GM18507 (cell line): ENCODE measurements at places on chromosomes 11 and 22.

GRCh38 chr11:78841456-78842060 is 266.9 kb upstream of the NARS2 start:
- no peak for DNase-seq

DNA sequence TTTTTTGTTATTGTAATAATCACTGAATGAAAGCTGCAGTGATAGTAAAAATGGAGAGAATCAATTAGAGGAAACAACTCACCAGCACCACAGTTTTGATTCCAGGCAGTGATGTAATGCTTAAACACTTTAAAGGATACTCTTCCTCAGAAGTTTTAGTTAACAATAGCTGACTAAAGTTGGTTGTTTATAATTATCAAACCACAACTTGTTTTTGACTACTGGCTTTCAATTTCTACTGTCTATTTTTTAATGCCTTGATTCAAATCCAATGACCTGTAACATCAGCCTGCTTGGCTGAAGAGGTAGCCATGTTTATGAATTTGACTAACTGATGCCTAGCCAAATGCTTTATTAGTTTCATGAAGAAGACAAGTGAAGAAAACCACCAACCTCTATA is 18.2 kb upstream of the CASP12 start:
- DNase-seq: no peak

GRCh38 chr11:30758946-30759504 is 172.9 kb upstream of the MPPED2 start:
- DNase-seq: no peak

DNA sequence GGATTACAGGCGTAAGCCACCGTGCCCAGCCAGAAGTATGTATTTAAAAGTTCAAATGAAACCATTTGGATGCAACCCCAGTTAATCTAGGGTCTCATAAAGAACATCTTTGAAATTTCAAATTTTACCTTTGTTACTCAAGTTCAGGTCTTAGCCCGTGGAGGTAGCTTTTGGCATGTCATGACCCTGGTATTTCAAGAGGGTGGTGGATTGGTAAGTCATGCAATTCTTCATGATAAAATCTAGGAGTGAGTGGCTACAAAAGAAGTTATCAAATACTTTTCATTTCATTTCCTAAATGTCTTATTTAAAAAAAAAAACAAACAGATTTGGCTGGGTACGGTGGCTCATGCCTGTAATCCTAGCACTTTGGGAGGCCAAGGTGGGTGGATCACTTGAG is 80.6 kb downstream of the ABTB2 start:
- no peak for DNase-seq

GRCh38 chr22:22810018-22810427 is 77.6 kb upstream of the IGLL5 start:
- no peak for DNase-seq

- DNase-seq: no peak
Observed at GRCh38 chr22:22681221-22681739, 36.9 kb downstream of the GGTLC2 start.

DNA sequence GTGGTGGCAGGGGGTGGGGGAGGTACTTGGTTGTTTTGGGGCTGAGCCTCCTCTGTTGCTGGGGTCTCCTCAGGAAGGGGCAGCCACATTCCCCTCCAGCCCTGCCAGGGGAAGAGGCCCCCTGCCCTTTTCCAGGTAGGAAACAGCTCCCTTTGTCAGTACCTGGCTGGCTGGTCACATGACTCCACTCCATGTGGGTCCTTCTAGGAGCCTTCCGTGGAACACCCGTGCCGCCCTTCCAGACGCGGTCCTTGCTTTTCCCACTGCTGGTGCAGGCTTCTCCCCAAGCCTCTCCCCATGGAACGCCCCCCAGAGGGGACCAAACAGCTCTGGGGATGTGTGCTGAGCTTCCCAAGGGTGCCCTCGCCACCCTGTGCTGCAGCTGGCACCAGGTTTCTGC is 19.9 kb downstream of the IFT27 start:
- no peak for DNase-seq

DNA sequence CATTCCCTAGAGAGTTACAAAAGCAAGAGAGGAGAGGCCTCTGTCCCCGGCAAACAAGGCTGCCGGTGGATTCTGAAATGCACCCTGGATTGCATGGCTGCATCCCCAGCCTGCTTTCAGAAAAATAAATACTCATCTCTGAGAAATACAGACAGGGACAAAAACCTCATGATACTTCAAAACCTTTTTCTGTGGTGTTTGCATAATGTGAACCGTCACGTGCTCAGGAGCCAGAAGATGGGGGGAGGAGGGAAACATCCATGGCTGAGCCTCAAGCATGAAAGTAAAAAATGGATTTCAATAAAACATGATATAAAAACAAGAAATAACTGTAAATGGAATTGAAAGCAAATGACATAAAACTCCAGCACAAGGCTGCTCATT is 198.5 kb upstream of the NCAM1 start:
- DNase-seq: no peak

GRCh38 chr11:68350759-68351449 is 38.5 kb downstream of the LRP5 start:
- no peak for DNase-seq

DNA sequence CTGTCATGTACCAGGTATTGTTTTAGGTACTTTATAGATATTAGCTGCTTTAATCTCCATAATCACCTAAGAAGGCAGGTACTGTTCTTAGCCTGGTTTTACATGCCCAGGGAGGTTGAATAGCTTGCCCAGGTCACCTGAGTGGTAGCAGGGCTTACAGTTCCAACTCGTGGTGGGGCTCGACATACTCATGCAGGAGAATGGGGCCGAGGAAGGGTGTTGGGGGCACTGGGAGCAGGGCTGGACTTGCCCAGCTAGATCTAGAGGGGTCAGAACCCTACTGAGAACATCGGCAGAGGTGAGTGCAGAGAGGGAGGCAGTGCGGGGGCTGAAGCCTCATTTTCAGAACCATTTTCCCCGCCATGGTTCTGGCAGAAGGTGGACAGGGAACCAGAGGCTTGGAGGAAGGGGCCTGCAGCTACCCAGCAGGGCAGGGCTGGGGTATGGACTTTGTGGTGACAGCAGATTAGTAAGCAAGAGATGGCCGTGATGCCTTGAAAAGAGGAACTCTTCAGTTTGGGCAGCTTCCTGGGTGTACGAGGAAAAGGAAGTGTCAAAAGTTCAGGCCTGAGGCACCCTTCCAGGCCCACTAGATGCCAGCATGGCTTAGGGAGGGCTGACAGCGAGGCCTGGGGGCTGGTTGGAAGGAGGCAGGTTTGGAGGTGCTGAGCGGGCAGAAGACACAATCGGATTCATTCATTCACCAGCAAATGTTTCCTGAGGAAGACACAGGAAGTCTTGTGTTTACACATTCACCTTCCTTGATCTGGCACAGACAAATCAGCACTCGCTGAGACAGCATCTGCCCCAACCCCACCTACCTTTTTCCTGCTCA is 54.7 kb upstream of the LYVE1 start:
- no peak for DNase-seq

- no peak for DNase-seq
Observed at GRCh38 chr11:79594834-79595233, 154.0 kb upstream of the TENM4 start.

DNA sequence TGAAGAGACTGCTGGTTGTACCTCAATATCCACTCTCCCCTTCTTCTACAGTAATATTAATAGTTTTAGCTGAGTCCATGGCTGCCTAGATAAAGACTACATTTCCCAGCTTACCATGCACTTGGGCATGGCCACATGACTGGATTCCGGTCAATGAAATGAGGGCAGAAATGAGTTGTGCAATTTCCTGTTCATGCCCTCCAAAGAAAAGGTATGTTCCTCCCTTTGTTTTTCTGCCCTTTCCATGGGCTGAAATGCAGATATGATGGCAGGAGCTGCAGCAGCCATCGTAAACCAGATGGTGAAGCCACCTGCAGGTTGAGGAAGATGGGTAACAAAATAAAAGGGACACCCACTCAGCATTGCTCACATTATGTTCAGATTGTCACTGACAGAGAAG is 15.3 kb upstream of the ELFN2 start:
- DNase-seq: no peak

- no peak for DNase-seq
Observed at GRCh38 chr11:76729214-76729613, 53.9 kb upstream of the TSKU start.

DNA sequence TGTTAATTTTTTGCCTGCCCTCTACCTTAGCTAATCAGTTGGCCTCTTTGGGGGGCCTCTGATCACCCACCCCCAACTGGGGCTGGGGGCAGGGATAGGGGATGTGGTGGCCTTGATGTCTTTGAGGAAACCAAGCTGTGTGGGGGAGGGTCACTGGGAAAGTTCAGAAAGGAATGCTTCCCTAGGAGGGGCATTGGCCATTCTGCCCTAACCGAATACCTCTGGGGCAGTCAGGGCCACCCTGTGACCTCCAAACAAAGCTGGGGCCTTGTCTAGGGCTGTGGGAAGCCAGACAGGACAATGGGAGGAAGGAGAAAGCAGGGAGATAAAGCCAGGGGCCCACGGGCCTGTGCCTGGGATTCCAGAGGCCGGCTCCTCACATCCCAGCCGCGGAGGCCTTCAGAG is 97.5 kb downstream of the TSPAN18 start:
- DNase-seq: no peak

- no peak for DNase-seq
Observed at GRCh38 chr11:111978028-111978771, 41.1 kb downstream of the DIXDC1 start.

DNA sequence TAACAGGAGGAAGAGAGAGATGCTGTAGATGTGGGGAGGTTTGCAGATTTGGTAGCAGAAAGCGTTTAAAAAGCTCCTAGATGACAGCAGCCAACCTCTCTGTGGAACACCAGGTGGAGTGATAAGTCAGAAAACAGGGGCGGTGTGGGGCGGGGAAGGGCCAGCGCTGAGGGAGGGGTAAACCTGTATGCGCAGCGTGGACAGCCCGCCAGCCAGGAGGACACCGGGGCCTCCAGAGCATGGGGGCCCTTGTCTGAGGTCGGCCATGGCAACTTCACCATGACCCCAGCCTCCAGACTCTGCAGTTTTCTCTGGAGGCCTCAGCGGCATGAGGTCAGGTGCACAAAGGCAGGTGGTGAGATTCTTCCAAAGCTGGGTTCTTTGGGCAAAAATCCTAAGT is 423.7 kb downstream of the BRD1 start:
- DNase-seq: no peak
